ENCODE measurements at places on chromosomes 2 and 18. TPM values are rescaled to one million over a fixed set of nuclear protein-coding genes. Genes with fewer than 3 reads are reported as not detected.

GRCh38 chr2:76280686-76281085, 570.0 kb upstream of the GCFC2 start:
- ATAC-seq: no peak

The RETSAT gene
- 45.4 TPM for total RNA-seq

DNA sequence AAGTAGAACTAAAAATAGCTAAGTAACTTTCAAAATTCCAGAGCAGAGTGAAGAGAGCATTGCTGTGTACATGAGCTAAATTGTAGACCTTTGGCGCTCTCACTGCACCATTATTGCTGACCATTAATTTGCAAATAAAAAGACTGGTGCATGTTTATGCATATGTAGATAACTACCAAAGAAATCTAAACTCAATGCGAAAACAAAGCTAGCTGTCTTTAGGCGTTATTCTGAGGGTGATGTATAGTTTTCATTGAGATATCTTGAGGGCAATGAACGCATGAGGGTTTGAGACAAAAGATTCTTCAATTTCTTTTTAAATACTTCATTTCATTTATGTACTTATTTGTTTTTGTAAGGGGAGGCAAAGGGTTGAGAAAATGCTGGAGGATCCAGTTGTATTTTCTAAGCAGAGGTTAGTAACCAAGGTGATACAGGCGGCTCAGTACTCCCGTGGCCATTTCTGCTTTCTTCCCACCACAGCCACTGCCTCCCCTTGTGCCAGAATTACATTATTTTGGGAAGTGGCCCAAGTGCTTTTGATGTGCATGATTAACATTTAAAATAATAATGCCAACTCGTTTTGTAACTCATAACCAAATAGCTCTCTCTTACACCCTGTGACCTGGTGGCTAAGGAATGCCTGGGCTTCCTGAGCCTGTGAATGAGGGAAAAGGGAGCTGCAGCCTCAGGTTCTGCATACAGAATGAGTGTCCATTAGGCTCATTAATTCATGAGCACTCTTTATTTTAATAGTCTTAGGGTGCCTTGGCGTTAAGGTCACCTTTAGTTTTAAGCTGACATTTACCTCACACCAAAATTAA, 797.8 kb upstream of the GYPC start:
- no peak for ATAC-seq

The AP1S3 gene
- not detected for total RNA-seq

The SFXN5 gene
- 5.7 TPM for total RNA-seq

DNA sequence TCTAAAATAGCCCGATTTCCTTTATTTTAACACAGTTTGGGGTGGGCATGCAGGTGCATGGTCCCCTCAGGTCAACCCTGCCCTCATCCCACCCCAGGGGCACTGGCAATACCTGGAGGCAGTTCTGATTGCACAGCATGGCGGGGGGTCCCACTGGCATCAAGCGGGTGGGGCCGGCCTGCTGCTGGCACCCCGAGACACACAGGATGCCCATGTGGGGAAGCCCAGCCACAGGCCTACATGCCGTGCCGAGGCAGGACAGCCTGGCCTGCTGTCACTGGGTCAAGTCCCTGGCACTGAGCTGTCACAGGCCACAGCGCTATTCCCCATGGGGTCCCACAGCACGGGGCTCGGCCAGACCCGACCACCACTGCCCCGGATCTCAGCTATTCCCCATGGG, 11.9 kb upstream of the KCNG2 start:
- no peak for ATAC-seq

GRCh38 chr18:50679056-50679455, 119.2 kb downstream of the MAPK4 start:
- ATAC-seq: no peak

GRCh38 chr2:215369181-215369760, 57.4 kb downstream of the ATIC start:
- no peak for ATAC-seq

The DNER gene
- 0.31 TPM for total RNA-seq

DNA sequence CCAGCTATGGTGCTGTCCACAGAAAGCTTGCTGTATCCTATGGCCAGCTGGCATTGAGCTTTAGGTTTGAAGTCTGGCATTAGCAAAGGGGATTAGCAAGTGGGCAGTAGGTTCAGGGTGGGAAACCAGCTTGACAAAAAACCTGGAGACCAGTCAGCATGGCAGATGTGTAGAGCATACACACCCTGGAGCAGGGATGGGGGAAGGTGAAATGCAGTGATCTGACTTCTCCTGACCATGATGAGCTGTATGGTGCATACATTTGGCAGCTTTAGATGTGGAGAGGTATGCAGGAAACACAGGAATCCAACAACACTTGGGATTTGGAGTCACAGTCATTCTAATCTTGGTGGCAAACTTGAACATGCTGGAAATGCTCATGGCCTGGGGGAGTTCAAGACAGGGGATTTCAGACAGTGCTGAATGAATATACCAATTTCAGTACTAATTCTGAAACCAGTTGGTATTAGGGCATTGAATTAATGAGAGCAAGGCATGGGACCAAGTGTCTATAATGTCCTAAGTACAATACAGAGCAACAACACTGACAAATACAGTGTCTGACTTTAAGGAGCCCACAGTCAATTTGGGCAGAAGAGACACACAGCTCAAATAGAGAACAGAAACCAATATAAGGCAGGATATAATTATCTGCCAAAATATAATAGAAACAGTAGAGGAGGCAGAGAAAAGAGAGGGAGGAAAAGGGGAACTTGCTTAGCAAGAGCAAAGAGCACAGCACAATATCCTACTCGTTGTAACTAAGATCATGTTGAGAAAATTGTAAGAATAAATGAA, 11.8 kb downstream of the ARHGAP15 start:
- no peak for ATAC-seq
